ENCODE measurements at places on chromosomes 6 and 20.
A peak's percentile ranks its signal among the peaks of the same experiment; 100 is the strongest.

DNA sequence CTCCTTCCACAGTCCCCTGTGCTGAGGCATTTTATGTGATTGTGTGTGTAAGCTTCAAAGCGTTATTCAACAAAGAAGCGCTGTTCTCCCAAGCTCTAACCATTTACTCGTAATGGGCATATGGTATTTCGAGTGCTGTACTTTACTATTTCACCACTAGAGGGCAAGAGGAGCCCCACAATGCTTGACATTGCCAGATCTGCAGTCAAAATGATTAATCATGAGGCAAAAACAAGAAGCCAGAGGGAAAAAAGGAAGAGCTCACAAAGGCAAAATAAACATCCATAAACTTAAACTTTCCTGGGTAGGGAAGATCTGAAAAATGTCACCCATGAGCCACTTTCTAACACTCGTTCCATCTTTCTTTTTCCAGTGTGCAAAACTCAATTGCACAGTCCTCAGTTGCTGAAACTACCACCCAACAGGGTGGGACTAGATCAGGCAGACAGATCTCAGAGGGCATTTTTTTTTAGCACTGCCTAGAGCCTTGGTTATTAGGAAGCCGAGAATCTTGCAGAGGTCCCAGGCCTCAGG is 215.0 kb upstream of the PLCB4 start:
- peak; percentile 56 for DNase-seq

GRCh38 chr6:148925701-148926100 is 178.9 kb downstream of the UST start:
- no peak for DNase-seq

DNA sequence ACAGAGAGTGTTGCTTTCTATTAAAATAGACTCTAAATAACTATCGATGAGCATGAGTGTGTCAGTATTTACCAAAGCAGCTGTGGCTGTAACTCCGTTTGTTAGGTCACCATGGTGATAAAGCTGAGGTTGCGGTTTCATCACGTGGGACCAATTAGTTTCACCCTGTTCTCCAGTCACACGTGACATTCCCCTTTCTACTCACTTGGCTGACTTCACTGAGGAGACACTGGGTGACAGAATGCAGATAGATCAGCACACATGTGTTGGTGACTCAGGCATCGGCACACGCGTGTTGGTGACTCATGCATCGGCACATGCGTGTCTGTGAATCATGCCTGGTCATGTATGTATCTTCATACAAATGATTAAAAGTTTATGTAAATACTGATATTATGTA is 285.4 kb downstream of the THBS2 start:
- DNase-seq, result no peak

GRCh38 chr6:48813836-48814235 is 649.2 kb downstream of the MMUT start:
- DNase-seq, result no peak

- no peak for DNase-seq
These were observed 83.9 kb upstream of the CEP85L start for GRCh38 chr6:118735320-118735719.

GRCh38 chr6:34300332-34300751 is 51.5 kb upstream of the SMIM29 start:
- DNase-seq, result no peak

GRCh38 chr20:39983183-39983582 is 705.9 kb downstream of the MAFB start:
- DNase-seq, result no peak

GRCh38 chr6:36596356-36596755 is 2.2 kb downstream of the SRSF3 start:
- DNase-seq, result peak; percentile 27

DNA sequence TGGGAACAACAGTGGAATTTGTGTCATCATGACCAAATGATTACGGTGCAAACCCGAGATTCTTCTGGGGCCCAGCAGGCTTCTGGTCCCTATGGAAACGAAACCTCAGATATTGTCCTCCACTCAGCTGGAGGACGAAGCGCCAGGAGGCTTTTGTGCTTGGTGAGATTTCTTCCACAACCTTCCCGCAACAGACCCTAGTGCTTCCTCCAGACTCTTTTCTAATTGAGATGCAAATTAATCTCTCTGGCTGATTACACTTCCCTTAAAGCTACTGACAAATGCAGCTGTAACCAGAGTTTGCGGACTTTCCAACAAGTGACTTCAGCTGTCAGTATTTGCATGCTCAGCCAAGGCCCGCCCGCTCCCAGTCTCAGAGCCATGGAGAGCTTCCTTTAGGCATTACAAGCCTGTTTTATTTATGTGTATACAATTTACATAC is 96.0 kb downstream of the INSM1 start:
- peak; percentile 66 for DNase-seq

DNA sequence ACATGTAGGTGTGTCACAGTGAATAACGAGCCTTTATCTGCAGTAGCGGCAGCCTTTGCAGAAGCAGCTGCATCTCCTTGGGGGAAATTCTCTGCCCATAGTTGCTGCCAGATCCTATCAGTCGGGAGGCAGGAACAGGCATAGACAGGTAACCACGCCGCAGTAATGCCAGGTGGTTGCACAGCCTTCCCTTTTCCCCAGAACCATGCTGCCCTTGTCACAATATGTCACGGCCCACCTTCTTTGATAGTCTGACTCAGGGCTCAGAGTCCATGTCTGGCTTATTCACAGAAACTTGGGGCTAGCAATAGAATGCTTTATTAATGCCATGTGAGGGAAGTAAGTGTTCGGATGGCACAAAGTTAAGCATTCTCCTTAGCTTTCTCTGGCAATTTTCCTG is 76.6 kb downstream of the F13A1 start:
- DNase-seq, result no peak

GRCh38 chr6:111162504-111162903 is 75.2 kb downstream of the SLC16A10 start:
- no peak for DNase-seq

DNA sequence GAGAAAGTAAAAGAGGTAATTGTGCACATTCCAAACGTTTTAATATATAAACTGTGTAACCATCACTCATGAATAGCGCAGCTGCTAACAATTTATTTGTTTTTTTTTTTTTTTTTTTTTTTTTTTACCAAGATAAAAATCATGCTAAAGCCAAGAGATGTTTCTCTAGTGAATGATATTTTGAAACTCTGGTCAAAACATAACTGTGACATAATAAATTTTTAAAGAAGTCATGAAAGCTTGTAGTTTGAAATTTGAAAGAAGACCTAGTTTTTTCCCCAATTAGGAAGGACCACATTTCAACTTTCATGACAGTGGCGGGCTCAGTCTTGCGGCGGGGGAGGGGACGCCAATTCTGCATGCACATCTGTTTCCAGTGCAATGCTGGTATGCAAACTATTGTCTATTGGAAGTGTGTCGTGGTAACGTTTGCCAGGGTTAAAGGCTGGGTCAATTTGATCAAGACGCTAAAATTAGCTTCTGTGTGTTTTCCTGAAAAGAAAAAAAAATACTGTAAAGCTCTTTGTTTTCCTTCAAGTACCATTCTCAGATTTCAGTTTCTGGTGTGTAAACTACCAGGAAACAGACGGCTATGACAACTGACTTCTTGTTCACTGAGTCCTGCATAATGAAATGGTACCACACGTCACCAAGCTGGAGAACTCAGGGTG is 211.9 kb downstream of the FOXC1 start:
- DNase-seq, result no peak

- no peak for DNase-seq
These were observed 3.8 kb upstream of the STX16 start for GRCh38 chr20:58647162-58647795.

GRCh38 chr6:85574932-85575598 is 18.6 kb downstream of the SNX14 start:
- DNase-seq, result no peak

DNA sequence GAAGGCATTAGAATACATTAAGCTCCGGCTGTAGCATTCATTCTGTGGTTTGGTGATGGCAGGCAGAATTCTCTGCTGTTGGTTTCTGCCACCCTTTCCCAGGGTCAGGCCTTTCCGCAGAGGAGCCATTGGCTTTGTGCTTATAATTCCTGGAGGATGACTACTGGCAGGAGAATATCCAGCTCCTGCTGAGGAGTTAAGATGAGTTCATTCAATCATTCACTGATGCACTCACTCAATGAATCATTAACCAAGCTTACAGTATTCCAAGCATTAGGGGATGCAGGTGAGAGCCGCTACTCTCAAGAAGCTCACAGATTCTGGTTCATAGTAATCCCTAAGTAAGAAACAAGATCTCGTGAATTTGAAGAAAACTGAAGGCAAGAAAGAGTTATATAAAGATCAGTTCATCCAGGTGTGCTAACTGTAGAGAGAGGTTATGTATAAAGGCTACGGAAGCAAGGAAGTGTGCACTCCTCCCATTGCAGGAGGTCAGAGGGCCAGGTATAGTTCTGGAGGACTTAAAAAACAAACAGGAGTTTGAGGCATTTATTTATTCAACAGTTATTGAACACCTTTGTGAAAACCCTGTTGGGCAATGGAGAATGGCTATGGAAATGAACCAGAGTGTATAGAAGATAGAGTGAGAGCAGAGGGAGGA is 75.5 kb downstream of the HMGN3 start:
- DNase-seq, result no peak

DNA sequence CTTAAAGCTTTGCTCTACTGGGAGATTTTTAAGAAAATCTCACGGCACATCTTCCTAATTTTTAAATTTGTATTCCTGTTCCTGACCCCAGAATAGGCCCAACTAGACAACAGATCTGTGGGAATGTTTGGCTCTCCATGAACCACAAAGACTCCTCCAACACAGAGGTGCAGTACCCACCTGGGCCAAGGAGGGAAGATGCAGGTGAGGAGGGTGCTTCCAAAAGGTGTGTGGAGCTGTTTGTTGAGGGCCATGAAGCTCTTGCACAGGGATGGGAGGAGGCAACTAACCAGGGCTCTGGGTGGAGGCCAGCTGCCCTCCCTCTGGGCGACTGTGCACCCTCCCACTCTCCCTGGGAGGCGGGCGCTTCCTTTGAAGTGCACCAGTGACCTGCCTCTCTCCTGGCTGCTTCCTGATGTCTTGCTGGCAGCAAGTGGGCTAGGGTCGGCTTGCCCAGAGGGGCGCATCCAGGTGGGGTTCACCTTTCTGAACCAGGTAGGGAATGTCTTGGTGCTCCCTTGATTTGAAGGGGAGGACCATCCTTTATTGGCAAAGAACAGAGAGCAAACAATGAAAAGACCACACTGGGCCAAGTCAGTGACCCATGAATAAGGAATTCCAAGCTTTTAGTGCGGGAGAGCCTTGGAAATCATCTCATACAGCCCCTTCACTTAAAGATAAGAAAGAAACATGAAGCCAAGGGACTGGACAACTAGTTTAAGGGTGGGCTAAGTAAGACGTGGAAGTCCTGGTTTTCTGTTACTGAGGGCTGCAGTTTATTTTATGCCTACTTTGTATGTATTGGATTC is 76.0 kb downstream of the ANKRD6 start:
- DNase-seq, result no peak

- no peak for DNase-seq
These were observed 98.8 kb downstream of the HUS1B start for GRCh38 chr6:558089-558488.

DNA sequence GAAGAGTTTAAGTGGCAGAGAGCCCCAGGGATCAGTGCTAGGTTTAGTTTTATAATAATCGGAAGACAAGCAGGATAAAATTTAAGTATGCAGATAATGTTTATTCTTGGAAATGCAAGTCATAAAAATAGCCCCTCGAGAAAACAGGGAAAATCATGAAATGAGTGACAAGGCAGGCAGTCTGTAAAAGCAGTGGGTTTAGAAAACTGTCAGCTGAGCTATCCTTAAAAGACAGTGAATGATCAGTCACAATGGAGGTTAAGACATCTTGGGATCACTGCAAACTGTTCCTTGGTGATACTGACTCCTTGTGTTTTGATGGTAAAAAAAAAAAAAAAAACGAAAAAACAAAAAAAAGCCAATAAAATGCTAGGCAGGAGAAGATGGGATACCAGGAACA is 61.3 kb upstream of the BCLAF1 start:
- no peak for DNase-seq

GRCh38 chr6:142045380-142046278 is 87.1 kb upstream of the GJE1 start:
- DNase-seq, result no peak

Measured in NCI-H524 treated with DMSO at 0.1 percent for 48 hours (cell line).